ENCODE measurements at places on chromosomes 12 and 14. TPM values are rescaled to one million over a fixed set of nuclear protein-coding genes. Genes with fewer than 3 reads are reported as not detected.

GRCh38 chr14:60133487-60133886, 31.7 kb downstream of the DHRS7 start:
- H3K27me3 ChIP-seq, result no peaks in the 10 kb centered on the region
- H3K36me3 ChIP-seq, result peaks cover 2% of the 10 kb centered on the region
- no peak for DNase-seq
- no peaks in the 10 kb centered on the region for H3K4me1 ChIP-seq
- no peak overlapping the region for H3K4me3 ChIP-seq
- no peak overlapping the region for H3K27ac ChIP-seq

DNA sequence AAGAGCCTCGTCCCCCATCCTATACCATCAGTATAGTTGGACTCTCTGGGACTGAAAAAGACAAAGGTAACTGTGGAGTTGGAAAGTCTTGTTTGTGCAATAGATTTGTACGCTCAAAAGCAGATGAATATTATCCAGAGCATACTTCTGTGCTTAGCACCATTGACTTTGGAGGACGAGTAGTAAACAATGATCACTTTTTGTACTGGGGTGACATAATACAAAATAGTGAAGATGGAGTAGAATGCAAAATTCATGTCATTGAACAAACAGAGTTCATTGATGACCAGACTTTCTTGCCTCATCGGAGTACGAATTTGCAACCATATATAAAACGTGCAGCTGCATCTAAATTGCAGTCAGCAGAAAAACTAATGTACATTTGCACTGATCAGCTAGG, 13.6 kb downstream of the ARHGAP5 start:
- H3K27me3 ChIP-seq, result no peaks in the 10 kb centered on the region
- no peak overlapping the region for H3K27ac ChIP-seq
- H3K36me3 ChIP-seq, result peaks cover 23% of the 10 kb centered on the region
- peaks cover 14% of the 10 kb centered on the region for H3K4me1 ChIP-seq
- H3K4me3 ChIP-seq, result no peak overlapping the region

DNA sequence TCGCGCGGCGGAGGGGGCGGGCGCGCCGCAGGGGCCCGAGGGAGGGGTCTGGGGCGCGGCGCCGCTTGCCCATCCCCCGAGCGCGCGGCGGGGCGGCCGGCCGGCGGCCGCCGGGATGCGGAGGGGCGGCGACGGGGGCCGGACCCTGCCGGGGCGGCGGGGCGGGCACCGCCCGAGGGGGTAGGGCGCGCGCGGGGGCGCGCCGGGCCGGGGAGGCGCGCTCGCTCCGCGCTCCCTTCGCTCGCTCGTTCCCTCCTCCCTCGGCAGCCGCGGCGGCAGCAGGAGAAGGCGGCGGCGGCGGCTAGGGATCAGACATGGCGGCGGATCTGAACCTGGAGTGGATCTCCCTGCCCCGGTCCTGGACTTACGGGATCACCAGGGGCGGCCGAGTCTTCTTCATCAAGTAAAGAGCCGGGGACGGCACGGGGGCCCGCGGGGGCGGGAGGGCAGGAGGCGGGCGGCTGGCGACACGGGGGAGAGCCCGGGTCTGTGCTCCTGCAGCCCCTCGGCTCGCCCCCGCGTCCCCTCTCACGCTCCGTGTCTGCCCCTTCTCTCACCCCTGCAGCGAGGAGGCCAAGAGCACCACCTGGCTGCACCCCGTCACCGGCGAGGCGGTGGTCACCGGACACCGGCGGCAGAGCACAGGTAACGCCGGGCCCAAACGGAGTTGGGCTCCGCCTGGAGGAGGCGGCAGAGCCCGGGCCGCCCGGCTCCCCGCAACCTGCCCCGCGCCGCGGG, at the start of gene PLEKHA5:
Gene PLEKHA5 (plus strand): TSS at position 248 of the 738 bp plus-strand sequence. CDS start 67 bp downstream, at position 315.
- H3K4me1 ChIP-seq, result peaks cover 14% of the 10 kb centered on the region
- peak; percentile 69 for DNase-seq
- no peaks in the 10 kb centered on the region for H3K36me3 ChIP-seq
- peak within 1 kb of the TSS; percentile 79 for H3K4me3 ChIP-seq
- H3K27me3 ChIP-seq, result no peaks in the 10 kb centered on the region
- H3K27ac ChIP-seq, result peak within 1 kb of the TSS; percentile 89

DNA sequence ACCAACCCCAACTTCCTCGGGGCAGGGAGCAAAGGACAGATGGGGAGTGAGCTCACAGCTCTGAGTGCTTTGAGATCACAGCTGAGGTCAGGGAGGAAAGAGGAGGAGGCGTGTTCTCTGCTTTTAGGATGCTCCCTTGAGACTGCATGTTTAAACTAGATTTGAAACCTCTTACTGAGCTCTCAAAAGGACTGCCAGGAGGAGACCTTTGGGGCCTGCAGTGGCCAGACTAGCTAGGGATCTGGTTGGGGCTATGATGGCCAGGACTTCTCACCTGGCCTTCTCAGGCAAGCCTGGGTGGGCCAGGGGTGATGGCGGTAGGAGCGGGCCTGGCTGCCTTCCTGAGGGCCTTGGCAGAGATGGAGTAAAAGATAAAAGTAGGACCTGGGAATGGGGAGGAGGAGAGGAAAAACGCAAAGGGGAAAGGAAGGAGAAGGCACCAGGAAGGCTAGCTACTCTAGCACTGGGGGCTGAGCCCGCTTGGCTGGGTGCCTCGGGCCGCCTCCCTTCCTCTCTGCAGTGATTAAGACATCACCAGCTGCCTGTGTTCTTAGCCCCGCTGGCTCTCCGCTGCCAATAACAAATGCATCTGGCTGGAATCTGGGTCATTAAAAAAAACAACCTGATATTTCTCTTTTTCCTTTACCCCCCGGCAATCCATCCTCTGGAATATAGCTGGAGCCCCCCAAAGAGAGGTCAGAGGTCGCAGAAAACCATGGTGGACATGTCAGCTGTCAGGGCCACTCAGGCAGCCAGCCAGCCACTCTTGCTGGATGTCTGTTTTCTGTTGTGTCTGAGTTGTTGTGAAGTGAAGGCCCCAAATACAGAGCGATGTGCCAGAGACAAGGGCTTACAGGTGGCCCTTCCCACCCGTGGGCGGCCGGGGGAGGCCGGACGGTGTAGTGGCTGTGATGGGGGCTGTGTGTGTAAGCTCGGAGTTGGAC, 141.3 kb downstream of the TSPAN9 start:
- peak; percentile 89 for DNase-seq
- H3K27me3 ChIP-seq, result no peaks in the 10 kb centered on the region
- H3K27ac ChIP-seq, result peak overlapping the region; percentile 95
- no peaks in the 10 kb centered on the region for H3K4me1 ChIP-seq
- H3K4me3 ChIP-seq, result no peak overlapping the region
- H3K36me3 ChIP-seq, result no peaks in the 10 kb centered on the region

DNA sequence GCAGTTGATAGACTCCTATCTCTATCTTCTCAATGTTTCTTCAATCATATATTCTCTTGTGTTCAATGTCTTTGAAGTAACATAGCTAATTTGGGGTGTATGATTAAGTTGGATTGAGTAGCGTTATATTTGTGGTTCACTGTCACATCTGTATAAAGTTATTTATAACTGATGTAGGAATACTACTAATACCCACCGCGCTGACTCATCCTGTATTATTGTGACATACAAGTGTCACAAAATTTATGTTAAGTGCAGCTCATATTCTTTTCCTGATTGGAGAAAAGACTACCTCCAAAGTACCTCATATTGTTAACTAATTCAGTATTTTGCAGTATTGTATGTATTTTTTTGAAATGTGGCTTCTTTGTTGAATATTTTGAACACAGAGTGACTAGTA, 940.8 kb downstream of the SLC6A15 start:
- no peak overlapping the region for H3K4me3 ChIP-seq
- no peak for DNase-seq

GRCh38 chr12:10718279-10718821, 4.8 kb downstream of the YBX3 start:
- H3K27ac ChIP-seq, result peak overlapping the region; percentile 98
- DNase-seq, result no peak
- H3K27me3 ChIP-seq, result no peaks in the 10 kb centered on the region
- no peaks in the 10 kb centered on the region for H3K4me1 ChIP-seq

DNA sequence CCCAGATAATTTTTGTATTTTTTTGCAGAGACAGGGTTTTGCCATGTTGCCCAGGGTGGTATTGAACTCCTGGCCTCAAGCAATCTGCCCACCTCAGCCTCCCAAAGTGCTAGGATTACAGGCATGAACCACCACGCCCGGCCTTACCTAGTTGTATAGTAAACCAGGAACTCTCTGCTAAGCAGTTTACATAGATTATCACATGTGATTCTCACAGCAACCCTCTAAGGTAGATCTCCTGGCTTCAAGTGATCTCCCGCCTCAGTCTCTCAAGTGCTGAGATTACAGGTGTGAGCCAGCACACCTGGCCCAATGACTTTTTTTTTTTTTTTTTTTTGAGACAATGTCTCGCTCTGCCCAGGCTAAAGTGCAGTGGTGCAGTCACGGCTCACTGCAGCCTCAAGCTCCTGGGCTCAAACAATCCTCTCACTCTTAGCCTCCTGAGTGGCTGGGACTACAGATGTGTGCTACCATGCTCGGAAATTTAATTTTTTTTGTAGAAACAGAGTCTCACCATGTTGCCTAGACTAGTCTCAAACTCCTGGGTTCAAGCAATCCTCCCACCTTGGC, 26.0 kb upstream of the ATP2A2 start:
- H3K27ac ChIP-seq, result peak overlapping the region; percentile 30
- no peak for DNase-seq
- H3K4me1 ChIP-seq, result peaks cover 43% of the 10 kb centered on the region

- no peaks in the 10 kb centered on the region for H3K27me3 ChIP-seq
- H3K36me3 ChIP-seq, result no peaks in the 10 kb centered on the region
- H3K4me1 ChIP-seq, result peaks cover 64% of the 10 kb centered on the region
- peak; percentile 74 for DNase-seq
Observed at GRCh38 chr12:49698619-49699545, 8.3 kb downstream of the FMNL3 start.

GRCh38 chr12:5593086-5593485, 161.2 kb downstream of the NTF3 start:
- no peaks in the 10 kb centered on the region for H3K36me3 ChIP-seq
- H3K27ac ChIP-seq, result no peak overlapping the region
- no peaks in the 10 kb centered on the region for H3K27me3 ChIP-seq
- no peak for DNase-seq

GRCh38 chr12:76939701-76940100, 60.9 kb upstream of the CSRP2 start:
- H3K4me1 ChIP-seq, result no peaks in the 10 kb centered on the region
- no peaks in the 10 kb centered on the region for H3K36me3 ChIP-seq
- DNase-seq, result no peak
- H3K27ac ChIP-seq, result no peak overlapping the region

DNA sequence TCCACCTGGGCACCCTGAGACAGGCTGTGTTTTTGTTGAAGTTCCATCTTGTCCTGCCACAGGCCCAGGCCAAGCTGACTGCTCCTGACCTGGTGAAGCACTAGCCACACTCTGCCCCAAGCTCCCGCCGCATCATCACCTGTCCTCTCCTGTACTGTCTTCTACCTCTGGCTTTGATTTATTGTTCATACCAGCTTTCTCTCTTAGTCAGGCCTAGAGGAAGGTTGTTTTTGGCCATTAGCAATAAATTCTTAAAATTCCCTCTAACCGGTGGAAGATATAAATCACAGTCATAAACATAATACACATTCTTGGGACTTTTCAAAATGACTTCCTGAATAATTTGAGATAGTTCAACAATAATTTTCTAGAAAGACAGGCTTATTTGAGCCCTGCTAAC, 169.4 kb downstream of the DAD1 start:
- no peak for DNase-seq
- H3K27ac ChIP-seq, result no peak overlapping the region
- H3K27me3 ChIP-seq, result no peaks in the 10 kb centered on the region

DNA sequence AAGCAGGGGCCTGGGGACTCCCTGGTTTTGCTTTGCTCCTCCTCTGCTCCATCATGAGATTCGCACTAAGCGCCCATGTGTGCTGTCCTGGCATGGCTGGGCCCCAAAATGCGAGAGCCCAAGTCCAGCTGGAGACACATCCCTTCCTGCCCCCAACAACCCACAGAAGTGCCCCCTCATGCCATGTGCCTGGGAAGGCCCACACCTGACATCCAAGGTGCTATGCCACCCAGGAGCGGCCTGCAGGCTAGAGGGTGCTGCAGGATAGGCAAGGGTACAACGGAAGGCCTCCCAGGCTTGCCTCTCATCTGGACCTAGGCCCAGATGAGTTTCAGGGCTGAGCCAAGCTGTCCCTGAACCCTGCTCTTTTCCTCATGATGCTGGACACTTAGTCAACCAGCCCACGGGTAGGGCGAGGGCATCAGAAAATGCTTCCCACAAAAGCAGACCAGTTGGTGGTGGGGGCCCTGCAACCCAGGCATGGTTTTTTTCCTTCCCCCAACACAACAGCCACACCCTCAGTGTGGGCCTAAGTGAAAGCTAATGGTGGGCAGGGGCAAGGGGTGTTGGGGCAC, 13.2 kb upstream of the KRT80 start:
- H3K36me3 ChIP-seq, result no peaks in the 10 kb centered on the region
- no peak overlapping the region for H3K4me3 ChIP-seq
- no peak for DNase-seq
- H3K27me3 ChIP-seq, result no peaks in the 10 kb centered on the region
- no peak overlapping the region for H3K27ac ChIP-seq

GRCh38 chr12:127779301-127780045, 487.5 kb upstream of the TMEM132C start:
- H3K4me1 ChIP-seq, result no peaks in the 10 kb centered on the region
- H3K4me3 ChIP-seq, result no peak overlapping the region
- no peaks in the 10 kb centered on the region for H3K27me3 ChIP-seq
- DNase-seq, result no peak
- H3K27ac ChIP-seq, result no peak overlapping the region

GRCh38 chr12:27006797-27007467, 7.3 kb downstream of the TM7SF3 start:
- H3K4me3 ChIP-seq, result no peak overlapping the region
- H3K27me3 ChIP-seq, result no peaks in the 10 kb centered on the region
- no peaks in the 10 kb centered on the region for H3K36me3 ChIP-seq
- DNase-seq, result no peak

GRCh38 chr12:3317841-3318501, 173.0 kb upstream of the PRMT8 start:
- H3K27me3 ChIP-seq, result no peaks in the 10 kb centered on the region
- DNase-seq, result no peak
- H3K4me3 ChIP-seq, result no peak overlapping the region
- no peaks in the 10 kb centered on the region for H3K36me3 ChIP-seq
- H3K27ac ChIP-seq, result no peak overlapping the region

GRCh38 chr12:71250166-71250565, 92.4 kb upstream of the TSPAN8 start:
- DNase-seq, result no peak
- H3K27me3 ChIP-seq, result no peaks in the 10 kb centered on the region
- no peaks in the 10 kb centered on the region for H3K4me1 ChIP-seq
- no peak overlapping the region for H3K4me3 ChIP-seq
- no peak overlapping the region for H3K27ac ChIP-seq

The CELA1 gene
- total RNA-seq, result not detected

The SYNE3 gene
- total RNA-seq, result 8.2 TPM

The CD9 gene
- 126 TPM for total RNA-seq

The TSPAN11 gene
- total RNA-seq, result 2.5 TPM

The NPFF gene
- total RNA-seq, result not detected

The SLC5A8 gene
- not detected for total RNA-seq

The GPR135 gene
- total RNA-seq, result 4.1 TPM

The MFAP5 gene
- 22.1 TPM for total RNA-seq

The CSRP2 gene
- 11.6 TPM for total RNA-seq
